ENCODE measurements at places on chromosomes 7 and 10. TPM values are rescaled to one million over a fixed set of nuclear protein-coding genes. Genes with fewer than 3 reads are reported as not detected.

The TFR2 gene
- total RNA-seq: 8.7 TPM

The THSD7A gene
- not detected for total RNA-seq

The STN1 gene
- total RNA-seq: 56.1 TPM

- DNase-seq: no peak
Observed at GRCh38 chr10:97575127-97575668, 2.6 kb downstream of the ANKRD2 start.

DNA sequence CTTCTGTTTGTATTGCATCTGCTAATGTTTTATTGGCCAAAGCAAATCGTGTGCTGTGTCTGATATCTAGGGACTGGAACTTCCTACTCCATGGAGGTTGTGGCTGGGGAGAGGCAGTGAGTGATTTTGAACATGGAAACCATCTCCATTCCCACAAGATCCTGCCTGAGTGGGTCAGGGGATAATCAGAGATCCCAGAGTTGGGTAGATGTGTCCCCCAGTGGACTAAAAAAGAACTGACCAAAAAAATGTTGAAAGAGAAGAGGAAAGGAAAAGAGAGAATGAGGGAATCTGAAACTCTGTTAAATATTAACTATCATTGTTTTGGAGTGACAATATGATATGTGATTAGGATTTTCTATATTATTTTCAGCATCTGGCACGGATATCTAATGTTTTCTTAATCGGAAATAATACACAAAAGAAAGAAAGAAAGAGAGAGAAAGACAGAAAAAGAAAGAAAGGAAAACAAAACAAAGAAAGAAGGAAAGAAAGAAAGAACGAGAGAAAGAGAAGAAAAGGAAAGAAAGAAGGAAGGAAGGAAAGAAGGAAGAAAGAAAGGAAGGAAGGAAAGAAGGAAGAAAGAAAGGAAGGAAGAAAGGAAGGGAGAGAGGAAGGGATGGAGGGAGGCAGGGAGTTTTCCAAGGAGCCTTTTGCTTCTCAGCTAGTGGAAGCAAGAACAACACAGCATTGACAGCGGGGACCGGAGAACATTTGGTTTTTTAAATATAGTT is 638.5 kb downstream of the CCSER2 start:
- DNase-seq: no peak

GRCh38 chr10:92757066-92757710 is 67.4 kb downstream of the HHEX start:
- DNase-seq: no peak

- no peak for DNase-seq
Observed at GRCh38 chr10:122458693-122459092, 2.7 kb upstream of the HTRA1 start.

GRCh38 chr10:113228530-113228929 is 278.5 kb downstream of the TCF7L2 start:
- no peak for DNase-seq

All from activated CD4-positive, alpha-beta memory T cell treated with anti-CD3 and anti-CD28 coated beads for 36 hours (primary cell).